A673 (cell line): ENCODE measurements at places on chromosomes 3 and 15.

- no peak for DNase-seq
Measured at GRCh38 chr3:142626971-142627370, 30.8 kb downstream of the PLS1 start.

GRCh38 chr3:164791263-164791662 lies 287.0 kb downstream of the SI start:
- DNase-seq, result no peak

- DNase-seq, result no peak
Measured at GRCh38 chr3:32448686-32449474, 53.8 kb downstream of the CMTM6 start.

DNA sequence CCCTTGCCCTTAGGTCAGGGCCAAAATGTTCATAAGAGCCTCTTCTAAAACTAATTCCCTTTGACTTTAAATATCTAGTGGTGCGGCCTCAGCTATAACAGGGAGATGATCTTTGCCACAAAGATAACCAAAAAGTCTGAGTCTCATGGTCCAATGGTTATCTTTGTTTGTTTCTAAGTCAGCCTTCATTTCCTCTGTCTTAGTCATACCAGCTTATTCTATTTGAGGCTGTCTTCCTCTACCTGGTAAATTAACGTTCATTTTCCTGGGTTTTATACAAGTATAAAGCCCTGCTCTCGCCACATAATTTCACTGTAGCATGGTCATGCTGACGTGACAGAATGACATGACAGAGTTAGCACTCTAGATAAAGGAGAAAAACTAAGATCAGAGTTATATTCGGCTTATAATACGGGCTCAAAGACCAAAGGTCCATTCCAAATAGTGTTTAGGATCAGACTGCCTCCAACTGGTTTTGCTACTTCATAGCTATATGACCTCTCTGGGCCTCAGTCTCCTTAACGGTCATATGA lies 18.4 kb downstream of the ZNF860 start:
- no peak for DNase-seq

DNA sequence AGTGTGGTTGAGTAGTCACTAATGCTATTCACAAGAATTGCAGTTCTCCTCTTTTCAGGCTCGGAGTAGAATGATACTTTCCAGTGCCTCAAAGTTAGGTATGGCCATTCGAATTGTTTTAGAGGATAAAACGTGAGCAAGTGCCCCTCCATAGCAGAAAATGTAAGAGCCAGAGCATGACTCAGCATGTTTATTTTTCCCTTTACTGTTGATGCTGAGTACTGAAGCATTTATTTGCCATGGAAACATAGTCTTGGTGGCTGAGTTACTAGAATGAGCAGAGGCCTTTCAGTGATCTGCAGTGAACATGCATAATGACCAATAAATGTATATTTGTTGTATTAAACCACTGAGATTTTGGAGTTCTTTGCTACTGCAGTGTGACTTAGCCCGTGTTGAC lies 540.6 kb downstream of the NLGN1 start:
- DNase-seq, result peak; percentile 12

- DNase-seq, result no peak
Measured at GRCh38 chr3:170641510-170642236, 55.8 kb upstream of the SLC7A14 start.

DNA sequence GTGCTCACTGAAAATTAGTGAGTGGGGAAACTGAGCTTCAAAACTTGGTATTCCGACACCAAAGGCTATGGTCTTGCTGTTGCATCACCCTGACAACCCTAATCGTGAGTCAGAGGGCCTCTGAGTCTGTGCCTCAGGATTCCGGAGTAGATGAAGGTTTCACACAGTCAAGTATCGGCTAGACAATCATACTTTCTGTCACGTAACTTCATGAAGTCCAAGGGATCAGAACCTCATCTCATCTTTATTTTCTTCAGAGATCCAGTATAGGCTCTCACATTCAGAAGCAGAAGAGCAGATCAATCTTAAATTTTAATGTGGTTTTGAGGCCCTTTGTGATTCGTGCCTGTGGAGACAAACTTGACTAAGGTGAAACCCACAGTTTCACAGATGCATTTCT lies 26.1 kb upstream of the NECTIN3 start:
- DNase-seq, result no peak

GRCh38 chr15:43903864-43904290 lies 77.1 kb downstream of the WDR76 start:
- DNase-seq, result peak; percentile 87
